ENCODE measurements at places on chromosomes 11 and 22.

- no peak for DNase-seq
Measured at GRCh38 chr11:131693756-131694155, 323.3 kb downstream of the NTM start.

DNA sequence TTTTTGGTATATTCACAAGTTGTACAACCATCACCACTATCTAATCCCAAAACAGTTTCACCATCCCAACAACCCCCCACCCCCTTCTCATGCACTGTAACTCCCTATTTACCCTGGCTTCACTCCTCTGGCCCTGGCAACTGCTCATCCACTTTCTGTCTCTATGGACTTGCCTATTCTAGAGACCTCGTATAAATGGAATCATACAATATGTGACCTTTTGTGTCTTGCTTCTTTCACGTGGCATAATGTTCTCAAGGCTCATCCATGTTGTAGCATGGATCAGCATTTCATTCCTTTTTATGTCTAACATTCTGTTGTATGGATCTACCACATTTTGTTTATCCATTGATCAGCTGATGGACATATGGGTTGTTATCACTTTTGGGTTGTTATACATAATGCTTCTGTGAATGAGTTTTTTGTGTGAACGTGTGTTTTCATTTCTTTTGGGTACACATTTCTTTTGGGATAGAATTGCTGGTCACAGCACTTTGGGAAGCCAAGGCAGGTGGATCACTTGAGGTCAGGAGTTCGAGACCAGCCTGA, 46.1 kb downstream of the GDPD5 start:
- DNase-seq: no peak

GRCh38 chr11:20311444-20311843, 52.1 kb upstream of the HTATIP2 start:
- no peak for DNase-seq

- no peak for DNase-seq
Measured at GRCh38 chr11:119120639-119121007, 757 bp upstream of the HINFP start.

- DNase-seq: no peak
Measured at GRCh38 chr11:40230821-40231220, 1228.6 kb downstream of the LRRC4C start.

- DNase-seq: no peak
Measured at GRCh38 chr22:45880716-45881523, 96.0 kb downstream of the WNT7B start.

- no peak for DNase-seq
Measured at GRCh38 chr11:117505285-117505970, 177.8 kb downstream of the CEP164 start.

DNA sequence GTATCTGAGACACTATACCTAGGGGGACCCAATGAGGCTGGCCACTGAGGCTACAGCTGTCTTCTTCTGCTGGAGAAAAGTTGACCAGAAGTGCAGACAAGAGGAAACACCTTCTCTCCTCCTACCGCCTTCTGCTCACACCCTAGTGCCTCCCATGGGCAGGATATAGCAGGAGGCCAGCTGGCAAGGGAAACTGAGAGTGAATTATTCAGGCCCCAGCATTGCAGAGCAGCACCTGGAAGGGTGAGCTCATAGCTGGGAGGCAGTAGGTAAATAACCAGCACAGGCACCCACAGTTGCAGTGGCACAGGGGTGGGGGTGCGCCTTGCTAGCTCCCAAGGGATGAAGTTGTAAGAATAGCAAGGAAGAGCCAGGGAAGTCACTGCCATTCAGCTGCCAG, 267.4 kb upstream of the NCAM1 start:
- no peak for DNase-seq

- DNase-seq: no peak
Measured at GRCh38 chr11:10605941-10606381, 37.5 kb upstream of the LYVE1 start.

DNA sequence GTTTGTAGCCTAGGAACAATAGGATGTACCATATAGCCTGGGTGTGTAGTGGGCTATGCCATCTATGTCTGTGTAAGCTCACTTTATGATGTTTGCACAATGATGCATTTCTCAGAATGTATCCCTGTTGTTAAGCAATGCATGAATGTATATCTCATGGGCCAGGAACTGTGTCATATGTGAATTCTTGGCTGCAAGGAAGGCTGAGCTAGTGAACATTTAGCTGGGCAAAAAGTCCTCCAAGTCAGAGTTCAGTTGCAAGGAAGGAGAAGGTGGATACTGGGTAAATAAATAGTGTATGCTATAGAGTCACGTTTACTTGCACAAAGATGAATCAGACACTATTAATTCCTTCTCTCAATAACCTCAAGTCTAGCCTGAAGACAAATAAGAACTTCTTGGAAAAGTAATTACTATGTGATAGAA, 136.1 kb downstream of the EHF start:
- no peak for DNase-seq

GRCh38 chr11:23453522-23453921, 593.2 kb upstream of the CCDC179 start:
- DNase-seq: no peak

DNA sequence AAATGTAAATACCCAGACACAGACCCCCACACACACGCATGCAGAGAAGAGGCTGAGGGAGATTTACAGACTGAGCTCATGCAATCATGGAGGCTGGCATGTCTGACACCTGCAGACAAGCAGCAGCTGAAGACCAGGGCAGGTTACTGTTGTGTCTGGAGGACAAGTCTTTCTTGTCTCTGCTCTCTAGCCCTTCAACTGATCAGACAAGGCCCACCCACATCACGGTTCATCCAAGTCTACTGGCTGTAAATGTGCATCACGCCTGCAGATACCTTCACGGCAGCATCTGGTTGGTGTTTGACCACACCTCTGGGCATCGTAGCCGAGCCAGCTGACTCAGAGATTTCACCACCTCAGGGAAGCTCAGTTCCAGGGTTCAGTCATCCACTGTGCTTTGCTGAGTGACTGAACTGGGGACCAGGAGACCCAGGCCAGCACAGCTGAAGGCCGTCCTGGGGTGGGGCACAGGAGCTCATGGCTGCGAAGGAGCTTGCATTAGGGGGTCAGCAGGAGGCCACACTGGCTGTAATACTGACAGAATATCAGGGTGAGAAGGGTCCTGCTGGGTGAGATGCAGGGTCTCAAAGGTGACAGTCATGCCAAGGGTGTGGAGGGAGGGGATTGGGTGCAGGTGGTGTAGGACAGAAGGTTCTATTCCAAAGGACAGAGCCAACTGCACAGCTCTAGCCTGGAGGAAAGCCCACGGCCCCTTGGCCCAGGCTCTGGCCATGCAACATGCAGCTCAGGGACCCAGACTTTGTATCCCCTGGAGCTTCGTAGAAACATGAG, 304.9 kb downstream of the BRD1 start:
- no peak for DNase-seq

DNA sequence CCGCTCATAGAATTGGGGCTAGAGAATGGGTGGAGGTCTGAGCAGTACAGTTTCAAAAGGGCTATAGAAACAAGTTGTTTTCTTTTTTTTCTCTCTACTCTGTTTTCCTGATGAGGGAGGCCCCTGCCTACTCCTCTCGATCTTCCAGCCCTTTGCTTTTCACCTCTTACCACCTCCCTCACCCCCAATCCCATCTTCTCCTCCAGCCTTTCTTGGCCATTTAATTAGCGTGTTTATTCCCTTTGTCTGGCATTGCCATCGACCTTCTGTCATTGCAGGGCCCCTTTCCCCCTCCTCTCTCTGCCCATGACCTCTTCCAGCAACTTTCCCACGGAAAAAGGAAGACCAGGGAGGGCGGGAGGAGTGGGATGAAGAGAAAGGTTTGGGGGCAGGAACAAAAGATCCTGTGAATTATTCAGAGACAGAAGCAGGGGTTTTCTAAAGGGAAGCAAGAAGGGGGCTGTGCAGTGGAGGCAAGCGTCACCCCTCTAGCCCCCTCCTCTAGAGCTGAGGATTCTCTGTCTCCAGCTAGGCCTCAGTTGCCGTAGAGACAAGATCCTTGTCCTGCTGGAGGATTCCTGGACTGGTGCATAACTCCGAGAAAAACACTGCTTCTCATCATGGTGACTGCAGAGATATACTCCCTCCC, 12.9 kb downstream of the DTX4 start:
- no peak for DNase-seq

DNA sequence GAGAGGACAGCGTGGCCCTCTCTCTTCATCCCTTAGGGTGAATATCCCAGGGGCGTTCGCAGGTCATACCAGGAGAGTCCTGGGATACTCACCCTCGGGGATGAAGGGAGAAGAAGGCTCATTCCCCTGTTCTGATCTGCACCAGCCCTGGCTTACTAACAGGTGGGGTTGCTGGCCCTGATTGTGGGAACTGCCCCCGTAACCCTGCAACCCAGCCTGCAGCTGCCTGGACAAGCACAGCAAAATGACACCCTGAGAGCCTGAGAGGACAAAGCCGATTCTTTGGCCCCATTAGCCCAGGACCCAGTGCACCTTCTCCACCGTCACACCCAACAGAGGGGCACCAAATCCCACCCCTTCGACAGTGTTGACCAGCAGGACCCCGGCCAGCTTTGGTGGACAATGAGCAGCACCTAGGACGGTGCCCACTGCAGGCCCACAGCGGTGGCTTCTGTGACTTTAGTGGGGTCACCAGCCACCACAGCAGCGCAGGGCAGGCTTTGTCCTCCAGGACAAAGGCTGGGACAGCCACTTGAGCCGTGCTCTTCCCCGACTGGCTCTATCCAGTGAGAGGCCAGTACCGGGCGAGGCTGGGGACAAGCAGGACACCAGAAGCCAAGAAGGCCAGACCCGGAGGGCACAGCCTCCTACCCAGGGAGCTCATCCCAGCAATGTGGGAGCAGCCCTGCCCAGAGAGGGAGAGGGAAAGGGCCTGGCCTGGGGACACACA, 98.5 kb upstream of the RTL6 start:
- DNase-seq: no peak

- no peak for DNase-seq
Measured at GRCh38 chr11:13861411-13861810, 101.1 kb upstream of the SPON1 start.

GRCh38 chr11:64522036-64522435, 69.0 kb upstream of the SLC22A12 start:
- no peak for DNase-seq

- DNase-seq: no peak
Measured at GRCh38 chr22:46064966-46065666, 85.2 kb upstream of the PPARA start.

Measured in naive thymus-derived CD8-positive, alpha-beta T cell (primary cell).